ENCODE measurements at places on chromosomes 12 and 14. TPM values are rescaled to one million over a fixed set of nuclear protein-coding genes. Genes with fewer than 3 reads are reported as not detected.

DNA sequence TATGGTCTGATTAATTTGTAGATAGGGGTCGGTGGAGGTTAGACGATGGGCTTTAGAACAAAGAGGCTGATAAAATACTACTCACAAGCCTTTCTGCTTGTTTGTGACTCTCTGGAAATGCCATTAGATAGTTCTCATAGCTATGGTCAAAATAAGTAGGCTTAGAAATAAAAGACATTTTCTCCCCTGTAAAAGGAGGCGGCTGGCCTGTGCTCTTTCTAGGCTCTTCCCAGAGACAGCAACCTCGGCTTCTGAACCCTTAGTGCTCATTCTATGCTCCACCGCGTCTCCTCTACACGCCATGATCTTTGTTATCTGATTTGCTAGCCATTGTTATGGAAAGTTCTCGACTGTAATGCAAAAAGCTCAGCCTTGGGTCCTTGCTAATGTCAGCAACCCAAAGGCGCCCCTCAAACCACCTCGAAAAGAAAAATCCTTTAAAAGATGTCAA lies 64.5 kb downstream of the CRADD start:
- no peaks in the 10 kb centered on the region for H3K27me3 ChIP-seq
- H3K4me3 ChIP-seq, result peak overlapping the region; percentile 74
- DNase-seq, result peak; percentile 25
- H3K36me3 ChIP-seq, result no peaks in the 10 kb centered on the region
- peaks cover 35% of the 10 kb centered on the region for H3K4me1 ChIP-seq
- H3K27ac ChIP-seq, result peak overlapping the region; percentile 81

DNA sequence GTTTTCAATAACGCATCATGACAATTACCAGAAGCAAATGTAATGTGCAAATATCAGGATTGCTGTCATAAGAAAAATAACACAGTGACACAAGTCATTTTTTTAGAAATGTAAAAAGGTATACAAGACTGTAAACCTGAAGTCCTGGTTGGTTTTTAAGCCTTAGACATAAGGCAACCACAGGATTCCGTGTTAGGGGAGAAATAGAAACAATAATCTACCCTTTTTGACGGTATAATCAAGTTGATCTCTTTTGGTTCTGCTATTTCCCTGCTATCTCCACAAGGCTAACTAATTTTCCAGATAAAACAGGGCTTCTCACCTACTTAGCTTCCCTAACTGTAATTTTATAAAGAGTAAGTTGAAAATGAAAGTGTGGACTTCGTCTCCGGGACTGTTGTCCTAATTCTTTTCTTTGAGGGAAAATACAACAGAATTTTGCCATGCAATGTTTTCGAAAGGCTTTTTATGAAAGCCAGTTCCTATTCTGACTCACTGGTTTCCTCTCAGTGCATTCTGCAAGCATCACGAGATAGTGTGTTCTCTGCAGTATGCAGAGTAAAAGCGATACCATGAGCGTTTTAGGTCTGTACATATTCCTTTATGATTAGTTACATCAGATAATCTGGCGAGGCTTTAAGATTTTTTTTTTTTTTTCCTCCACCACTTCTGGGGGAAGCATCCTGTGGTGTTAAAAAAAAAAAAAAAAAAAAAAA lies 10.6 kb downstream of the MYO1H start:
- H3K27ac ChIP-seq, result no peak overlapping the region
- no peak for DNase-seq
- H3K4me1 ChIP-seq, result peaks cover 14% of the 10 kb centered on the region
- H3K36me3 ChIP-seq, result no peaks in the 10 kb centered on the region
- H3K4me3 ChIP-seq, result peak overlapping the region; percentile 29
- H3K27me3 ChIP-seq, result peaks cover 11% of the 10 kb centered on the region

- no peaks in the 10 kb centered on the region for H3K27me3 ChIP-seq
- DNase-seq, result no peak
- no peak overlapping the region for H3K4me3 ChIP-seq
- no peaks in the 10 kb centered on the region for H3K4me1 ChIP-seq
These were observed 50.4 kb downstream of the DICER1 start for GRCh38 chr14:95106971-95107370.

- H3K27me3 ChIP-seq, result peaks cover 10% of the 10 kb centered on the region
- no peak overlapping the region for H3K4me3 ChIP-seq
- peak; percentile 29 for DNase-seq
- peaks cover 22% of the 10 kb centered on the region for H3K4me1 ChIP-seq
- H3K27ac ChIP-seq, result no peak overlapping the region
- H3K36me3 ChIP-seq, result no peaks in the 10 kb centered on the region
These were observed 118.8 kb downstream of the SCARB1 start for GRCh38 chr12:124744659-124745464.

- H3K4me3 ChIP-seq, result no peak overlapping the region
- peaks cover 89% of the 10 kb centered on the region for H3K4me1 ChIP-seq
- peak overlapping the region; percentile 81 for H3K27ac ChIP-seq
These were observed 8.6 kb upstream of the HDAC7 start for GRCh38 chr12:47828008-47828975.

DNA sequence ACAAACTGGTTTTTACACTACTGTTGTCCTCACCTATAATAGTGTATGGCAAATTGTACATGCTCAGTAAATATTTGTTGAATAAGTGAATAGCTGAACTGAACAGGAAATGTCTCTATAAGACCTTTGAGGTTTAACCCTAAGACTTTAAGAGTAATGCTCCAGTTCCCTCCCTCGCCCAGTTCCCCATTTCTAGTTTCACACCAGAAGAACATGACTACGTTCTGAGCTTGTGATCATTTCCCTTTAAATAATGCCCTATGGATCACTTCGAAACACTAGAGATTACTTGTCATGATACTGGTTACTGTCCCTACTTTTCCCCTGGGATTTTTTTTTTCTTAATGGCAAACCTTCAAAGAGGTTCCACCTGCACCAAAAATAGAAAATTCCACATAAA lies 69.3 kb downstream of the PRKD1 start:
- no peak overlapping the region for H3K27ac ChIP-seq
- no peaks in the 10 kb centered on the region for H3K36me3 ChIP-seq
- no peaks in the 10 kb centered on the region for H3K27me3 ChIP-seq

DNA sequence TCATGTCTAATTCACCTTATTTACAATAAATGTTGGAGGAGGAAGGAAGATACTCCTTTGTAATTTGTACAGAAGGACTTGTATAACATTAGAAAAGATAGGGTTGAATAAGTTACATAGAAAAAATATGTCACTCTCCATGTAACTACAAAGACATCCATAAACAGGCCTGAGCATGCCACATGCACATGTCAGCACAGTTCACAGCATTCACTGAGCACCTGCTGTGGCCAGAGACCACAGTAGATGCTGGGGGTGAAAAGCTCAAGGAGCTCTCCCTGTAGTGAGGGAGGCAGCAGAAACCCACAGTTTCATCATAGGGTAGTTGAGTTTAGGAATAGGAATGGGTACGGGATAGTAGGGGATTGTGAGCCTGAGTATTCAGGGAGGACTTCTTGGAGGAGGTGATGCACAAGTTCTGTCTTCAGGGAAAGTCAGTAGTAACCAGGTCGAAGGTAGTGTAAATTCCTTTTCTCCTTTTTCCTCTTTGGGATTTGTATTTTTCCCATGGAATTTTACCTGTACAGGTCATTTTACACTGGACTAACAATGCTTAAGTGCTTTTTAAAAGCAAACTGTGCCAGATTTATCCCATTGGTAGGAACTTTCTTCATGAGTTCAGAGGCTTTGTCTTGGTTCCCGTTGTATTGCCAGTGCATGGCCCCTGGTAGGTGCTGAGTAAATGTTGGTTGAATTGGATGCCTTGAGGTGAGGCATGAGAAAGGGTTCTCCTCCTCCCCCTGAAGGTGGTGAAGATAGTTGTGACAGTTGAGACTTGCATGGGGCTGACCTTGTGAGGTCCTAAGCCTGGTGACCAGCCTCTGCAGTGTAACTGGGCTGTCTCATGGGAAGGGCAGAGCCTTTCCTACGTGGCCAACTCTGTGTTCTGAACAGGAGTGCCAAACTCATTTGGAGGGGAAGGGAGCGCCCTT lies 20.2 kb downstream of the PRKCH start:
- H3K36me3 ChIP-seq, result peaks cover 21% of the 10 kb centered on the region
- H3K4me1 ChIP-seq, result peaks cover 93% of the 10 kb centered on the region
- H3K27ac ChIP-seq, result peak overlapping the region; percentile 98
- peak; percentile 42 for DNase-seq
- H3K27me3 ChIP-seq, result no peaks in the 10 kb centered on the region
- H3K4me3 ChIP-seq, result peak overlapping the region; percentile 82

DNA sequence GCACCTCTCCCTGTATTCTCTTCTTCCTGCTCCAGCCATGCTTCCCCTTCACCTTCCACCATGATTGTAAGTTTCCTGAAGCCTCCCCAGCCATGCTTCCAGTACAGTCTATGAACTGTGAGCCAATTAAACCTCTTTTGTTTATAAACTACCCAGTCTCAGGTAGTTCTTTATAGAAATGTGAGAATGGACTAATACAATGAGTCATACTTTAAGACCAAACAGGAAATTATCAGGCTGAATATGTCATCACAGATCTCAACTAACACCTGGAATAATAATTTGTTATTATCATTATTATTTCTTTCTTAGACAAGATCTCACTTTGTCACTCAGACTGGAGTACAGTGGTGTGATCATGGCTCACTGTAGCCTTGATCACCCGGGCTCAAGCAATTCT lies 85.4 kb downstream of the KCNMB4 start:
- H3K27ac ChIP-seq, result no peak overlapping the region
- H3K4me3 ChIP-seq, result no peak overlapping the region
- H3K4me1 ChIP-seq, result no peaks in the 10 kb centered on the region

DNA sequence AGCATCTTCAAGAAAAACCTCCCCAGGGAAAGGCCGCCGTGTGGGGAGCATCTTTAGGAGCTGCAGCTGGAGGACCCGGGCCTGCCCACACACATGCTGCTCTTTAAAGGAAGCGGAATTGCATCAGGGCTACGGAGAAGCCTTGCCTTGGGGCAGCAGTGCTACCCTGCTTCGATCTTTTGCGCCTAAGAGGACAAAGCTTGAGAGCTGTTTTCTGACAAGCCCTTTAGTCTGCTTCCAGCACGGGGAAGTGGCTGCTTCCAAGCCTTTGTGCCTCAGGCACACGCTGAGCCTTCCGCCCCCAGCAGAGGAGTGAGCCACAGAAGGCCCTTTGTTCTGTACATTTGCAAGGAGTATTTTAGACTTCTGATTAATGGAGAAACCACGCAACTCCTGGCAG lies 31.5 kb downstream of the COA8 start:
- H3K36me3 ChIP-seq, result peaks cover 1% of the 10 kb centered on the region
- DNase-seq, result no peak
- no peak overlapping the region for H3K4me3 ChIP-seq
- H3K27me3 ChIP-seq, result no peaks in the 10 kb centered on the region

DNA sequence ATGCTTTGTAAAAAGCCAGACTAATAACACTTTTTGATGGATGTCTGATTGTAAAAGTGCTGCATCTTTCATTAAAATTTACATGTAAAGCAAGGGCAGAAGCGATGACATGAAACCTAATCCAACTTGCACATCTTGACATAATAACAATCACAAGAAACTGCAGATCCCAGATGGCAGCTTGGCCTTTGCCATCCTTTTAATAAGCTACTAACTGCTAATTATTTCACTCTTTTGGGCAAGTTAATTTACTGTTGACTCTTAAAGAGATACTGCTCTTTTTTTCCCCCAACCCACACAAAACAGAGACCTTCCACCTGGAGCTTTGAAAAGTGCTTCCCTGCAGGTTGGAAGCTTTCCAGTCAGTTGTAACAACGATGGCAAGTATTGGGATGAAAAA lies 137.5 kb downstream of the NRXN3 start:
- no peaks in the 10 kb centered on the region for H3K27me3 ChIP-seq
- no peak overlapping the region for H3K4me3 ChIP-seq
- no peaks in the 10 kb centered on the region for H3K36me3 ChIP-seq
- no peaks in the 10 kb centered on the region for H3K4me1 ChIP-seq
- H3K27ac ChIP-seq, result no peak overlapping the region
- no peak for DNase-seq

DNA sequence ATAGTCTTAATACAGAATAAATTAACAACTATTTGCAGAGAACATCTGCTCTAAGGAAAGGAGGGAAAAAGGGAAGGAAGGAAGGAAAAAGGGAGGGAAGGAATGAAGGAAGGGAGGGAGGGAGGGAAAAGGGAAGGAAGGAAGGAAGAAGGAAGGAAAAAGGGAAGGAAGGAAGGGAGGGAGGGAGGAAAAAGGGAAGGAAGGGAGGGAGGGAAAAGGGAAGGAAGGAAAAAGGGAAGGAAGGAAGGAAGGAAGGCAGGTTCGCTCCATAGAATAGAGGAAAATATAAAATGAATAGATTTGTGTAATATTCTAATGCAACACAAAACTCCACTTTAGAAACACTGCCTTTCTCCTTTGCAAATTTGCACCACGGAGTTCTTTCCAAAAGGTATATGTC lies 16.6 kb downstream of the KICS2 start:
- H3K27ac ChIP-seq, result no peak overlapping the region
- no peak overlapping the region for H3K4me3 ChIP-seq
- no peaks in the 10 kb centered on the region for H3K27me3 ChIP-seq
- no peaks in the 10 kb centered on the region for H3K4me1 ChIP-seq

- no peak for DNase-seq
- H3K4me3 ChIP-seq, result no peak overlapping the region
- peaks cover 25% of the 10 kb centered on the region for H3K36me3 ChIP-seq
- no peaks in the 10 kb centered on the region for H3K4me1 ChIP-seq
These were observed 65.0 kb downstream of the HECTD1 start for GRCh38 chr14:31142455-31143087.

DNA sequence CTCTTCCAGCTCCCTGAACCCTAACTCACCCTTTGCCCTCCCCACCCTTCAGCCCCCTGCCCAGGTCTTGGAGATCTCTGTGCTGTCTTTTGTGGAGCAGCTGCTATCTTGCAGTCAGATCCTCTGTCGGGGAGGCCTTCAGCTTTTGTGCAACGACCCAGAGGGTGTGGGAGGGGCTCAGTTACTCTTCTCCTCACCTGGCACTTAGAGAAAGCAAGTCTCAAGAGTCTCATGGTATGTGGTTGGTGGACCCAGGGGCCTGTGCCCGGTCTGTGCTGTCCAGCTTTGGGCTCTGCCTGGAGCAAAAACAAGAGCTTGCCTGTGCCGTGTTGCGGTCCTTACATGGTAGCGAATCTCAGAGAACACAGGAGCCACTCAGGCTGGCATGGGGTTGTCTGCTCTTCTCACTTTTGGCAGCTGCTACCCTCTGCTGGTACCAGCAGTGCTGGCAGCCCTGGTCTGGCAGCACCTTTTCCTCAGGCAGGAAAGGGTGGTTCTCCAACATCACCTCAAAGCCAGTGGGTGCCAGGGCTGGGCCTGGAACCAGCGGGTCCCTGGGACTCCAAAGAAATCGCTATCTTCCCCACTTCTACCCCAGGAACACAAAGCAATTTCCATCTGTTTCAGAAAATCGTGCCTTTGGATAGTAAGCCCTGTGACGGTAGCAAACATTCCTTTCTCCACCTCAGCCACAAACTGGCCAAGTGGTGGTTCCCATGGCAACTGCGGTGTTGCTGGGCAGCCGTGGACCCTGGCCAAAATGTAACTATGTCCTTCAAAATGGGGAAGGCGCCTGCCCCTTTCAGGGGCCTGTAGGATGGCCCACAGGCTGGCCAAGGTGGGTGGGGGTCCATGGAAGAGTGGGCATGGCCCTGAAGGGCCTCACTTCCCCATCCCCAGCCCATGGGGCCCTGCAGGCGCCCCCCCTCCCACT lies 90.0 kb downstream of the RIN3 start:
- peaks cover 5% of the 10 kb centered on the region for H3K4me1 ChIP-seq
- no peak overlapping the region for H3K4me3 ChIP-seq
- no peaks in the 10 kb centered on the region for H3K36me3 ChIP-seq
- no peaks in the 10 kb centered on the region for H3K27me3 ChIP-seq
- H3K27ac ChIP-seq, result no peak overlapping the region

The USP44 gene
- 2.9 TPM for total RNA-seq

The COPZ1 gene
- total RNA-seq, result 110 TPM

The DAAM1 gene
- total RNA-seq, result 10.5 TPM

The RNASE1 gene
- not detected for total RNA-seq

The TTC6 gene
- total RNA-seq, result not detected

The ATG101 gene
- total RNA-seq, result 35.7 TPM

The SLC5A8 gene
- total RNA-seq, result not detected

Measured in activated CD4-positive, alpha-beta memory T cell treated with anti-CD3 and anti-CD28 coated beads for 36 hours (primary cell).